Glutamatergic neuron (in vitro differentiated cells): ENCODE measurements at places on chromosomes 4 and X.

- no peak for DNase-seq
Observed at GRCh38 chrX:122835886-122836285, 348.2 kb upstream of the GRIA3 start.

DNA sequence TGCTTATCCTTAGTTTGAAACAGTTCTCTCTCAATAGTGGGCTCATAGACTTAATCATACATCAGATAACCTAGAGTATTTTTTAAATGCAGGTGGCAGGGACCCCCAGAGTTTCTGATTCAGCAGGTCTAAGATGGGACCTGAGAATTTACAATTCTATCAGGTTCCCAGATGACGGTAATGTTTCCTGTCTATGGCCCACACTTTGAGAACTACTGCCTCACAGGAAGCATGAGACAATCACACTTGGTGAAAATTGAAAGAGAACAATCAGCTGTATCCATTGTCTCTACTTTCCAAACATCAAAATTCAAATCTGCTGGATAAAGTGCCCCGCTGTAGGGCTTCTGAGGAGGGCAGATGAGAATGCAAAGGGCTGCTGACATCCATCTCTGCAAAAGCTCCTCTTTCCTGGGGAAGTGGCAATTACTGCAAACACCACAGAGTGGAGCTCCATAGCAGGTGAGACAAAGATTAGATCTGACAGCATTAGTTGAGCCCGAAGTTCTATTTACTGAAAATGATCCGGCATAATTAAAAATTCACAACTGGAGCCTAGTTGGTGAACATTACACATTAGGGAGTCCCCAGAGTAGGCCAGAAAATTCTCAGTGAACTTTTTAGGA, 187.8 kb upstream of the MBNL3 start:
- no peak for DNase-seq

GRCh38 chr4:19254486-19254885, 997.2 kb upstream of the SLIT2 start:
- no peak for DNase-seq

GRCh38 chr4:169293343-169294176, 22.8 kb upstream of the SH3RF1 start:
- DNase-seq = no peak

GRCh38 chr4:185582651-185583400, 47.5 kb upstream of the PDLIM3 start:
- DNase-seq = no peak

- no peak for DNase-seq
Observed at GRCh38 chr4:140819610-140820009, 63.4 kb upstream of the TBC1D9 start.

DNA sequence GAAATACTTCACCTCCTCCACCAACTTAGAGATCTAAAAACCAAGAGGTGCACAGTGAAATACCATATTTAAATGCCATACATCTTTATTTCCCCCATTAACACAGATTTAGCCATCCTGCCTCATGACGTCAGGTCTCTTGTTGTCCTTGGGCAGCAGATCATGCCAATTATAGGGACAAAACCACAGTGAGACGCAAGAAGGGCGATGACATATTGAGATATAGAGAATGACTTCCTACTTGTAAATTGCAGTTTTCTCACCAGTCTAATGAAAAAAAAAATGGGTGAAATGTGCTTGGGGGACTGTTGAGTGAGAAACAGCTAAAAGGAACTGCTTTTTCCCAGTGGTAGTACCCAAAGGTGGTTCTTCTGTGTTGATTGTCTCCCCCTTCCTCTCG, 24.3 kb downstream of the RS1 start:
- DNase-seq = no peak

GRCh38 chr4:48944756-48945241, 38.2 kb upstream of the OCIAD2 start:
- DNase-seq = no peak
